ENCODE measurements at places on chromosomes 5 and 9.

GRCh38 chr9:81052846-81053245 is 636.5 kb downstream of the TLE1 start:
- DNase-seq: peak; percentile 4

DNA sequence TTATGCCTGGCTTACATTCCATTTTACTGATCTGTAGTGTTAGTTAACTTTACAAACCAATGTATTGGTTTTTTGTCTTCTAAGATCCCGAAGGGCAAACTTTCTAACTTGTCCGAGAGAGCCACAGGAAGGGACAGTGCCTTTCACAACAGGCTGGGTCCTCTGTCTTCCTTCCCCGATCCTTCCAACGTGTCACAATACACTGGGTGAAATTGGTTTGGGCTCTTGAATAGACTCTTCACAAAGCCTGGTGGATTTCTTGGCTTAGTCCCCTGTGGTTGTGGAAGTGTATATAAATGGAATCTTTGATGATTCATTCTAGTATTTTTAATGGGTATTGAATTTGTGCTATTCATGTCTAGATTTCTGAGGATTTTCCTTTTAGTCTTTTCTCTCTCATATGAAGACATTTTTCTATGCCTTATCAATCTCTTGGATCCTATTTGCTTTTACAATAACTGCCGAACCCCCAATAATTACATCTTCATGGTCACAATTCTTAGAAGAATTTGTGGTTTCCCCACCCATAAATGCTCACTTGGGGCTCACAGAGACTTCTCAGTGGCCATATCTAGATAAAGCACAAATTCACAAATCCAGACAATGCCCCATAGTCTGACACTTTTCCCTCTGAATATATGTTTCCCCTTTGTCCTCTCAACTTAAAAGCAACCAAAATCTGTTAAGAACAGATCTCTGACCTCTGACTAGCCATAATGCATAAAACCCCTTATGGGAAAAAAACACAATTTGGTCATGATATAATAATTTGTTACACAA is 107.7 kb downstream of the MTRR start:
- peak; percentile 3 for DNase-seq

- peak; percentile 10 for DNase-seq
These were observed 189.2 kb downstream of the NDUFS4 start for GRCh38 chr5:53749621-53750020.

DNA sequence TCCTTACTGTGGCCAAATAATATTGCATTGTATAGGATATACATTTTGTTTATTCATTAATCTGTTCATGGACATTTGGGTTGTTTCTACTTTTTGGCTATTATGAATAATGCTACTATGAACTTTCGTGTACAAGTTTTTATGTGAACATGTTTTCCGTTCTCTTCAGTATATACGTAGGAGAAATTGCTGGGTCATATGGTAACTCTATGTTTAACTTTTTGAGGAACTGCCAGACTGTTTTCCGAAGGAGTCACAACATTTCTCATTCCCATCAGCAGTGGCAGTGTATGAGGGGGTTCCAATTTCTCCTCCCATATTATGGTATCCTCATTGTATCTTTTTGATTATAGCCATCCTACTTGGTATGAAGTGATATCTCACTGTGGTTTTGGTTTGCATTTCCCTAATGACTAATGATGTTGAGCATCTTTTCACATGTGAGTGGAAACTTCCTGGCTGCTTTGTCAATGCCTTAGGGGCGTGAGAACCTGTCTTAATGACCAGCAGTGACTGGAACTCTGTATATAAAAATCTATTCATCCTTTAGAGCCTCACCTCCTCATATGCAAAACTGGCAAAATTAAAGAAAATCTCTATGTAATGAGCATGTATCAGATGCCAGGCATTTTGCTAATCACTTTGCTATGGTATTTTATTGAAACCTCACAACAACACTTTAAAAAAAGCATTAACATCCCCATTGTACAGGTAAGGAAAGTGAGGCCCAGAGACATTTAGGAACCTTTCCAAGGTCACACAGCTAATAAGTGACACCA is 47.8 kb upstream of the TGFBR1 start:
- DNase-seq: peak; percentile 94

- no peak for DNase-seq
These were observed 38.7 kb upstream of the SYNPO start for GRCh38 chr5:150601491-150602345.

GRCh38 chr9:136014924-136015633 is 53.9 kb upstream of the UBAC1 start:
- no peak for DNase-seq

GRCh38 chr9:99130069-99130468 is 25.2 kb downstream of the TGFBR1 start:
- no peak for DNase-seq

DNA sequence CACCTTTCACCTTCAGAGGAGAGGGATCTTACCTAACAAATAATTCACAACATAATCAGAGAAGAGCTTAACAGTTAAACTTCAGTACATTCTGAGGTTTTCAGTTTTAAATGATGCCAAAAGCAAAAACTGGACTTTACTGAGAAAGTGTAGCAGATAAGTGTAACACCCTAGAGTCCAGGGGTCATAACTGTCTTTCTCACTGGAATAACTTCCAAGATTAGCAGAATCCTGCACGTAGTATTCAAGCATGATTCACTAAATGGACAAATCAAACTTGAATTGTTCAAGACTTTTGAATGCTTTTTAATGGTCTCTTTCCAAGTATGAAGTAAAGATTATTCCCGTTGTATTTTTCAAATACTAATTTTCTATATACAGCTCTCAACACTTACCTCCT is 180.1 kb upstream of the NREP start:
- DNase-seq: peak; percentile 59

- no peak for DNase-seq
These were observed 19.5 kb downstream of the C5orf52 start for GRCh38 chr5:157690690-157691433.

- DNase-seq: no peak
These were observed 1896.9 kb upstream of the CDH6 start for GRCh38 chr5:29296548-29296947.

DNA sequence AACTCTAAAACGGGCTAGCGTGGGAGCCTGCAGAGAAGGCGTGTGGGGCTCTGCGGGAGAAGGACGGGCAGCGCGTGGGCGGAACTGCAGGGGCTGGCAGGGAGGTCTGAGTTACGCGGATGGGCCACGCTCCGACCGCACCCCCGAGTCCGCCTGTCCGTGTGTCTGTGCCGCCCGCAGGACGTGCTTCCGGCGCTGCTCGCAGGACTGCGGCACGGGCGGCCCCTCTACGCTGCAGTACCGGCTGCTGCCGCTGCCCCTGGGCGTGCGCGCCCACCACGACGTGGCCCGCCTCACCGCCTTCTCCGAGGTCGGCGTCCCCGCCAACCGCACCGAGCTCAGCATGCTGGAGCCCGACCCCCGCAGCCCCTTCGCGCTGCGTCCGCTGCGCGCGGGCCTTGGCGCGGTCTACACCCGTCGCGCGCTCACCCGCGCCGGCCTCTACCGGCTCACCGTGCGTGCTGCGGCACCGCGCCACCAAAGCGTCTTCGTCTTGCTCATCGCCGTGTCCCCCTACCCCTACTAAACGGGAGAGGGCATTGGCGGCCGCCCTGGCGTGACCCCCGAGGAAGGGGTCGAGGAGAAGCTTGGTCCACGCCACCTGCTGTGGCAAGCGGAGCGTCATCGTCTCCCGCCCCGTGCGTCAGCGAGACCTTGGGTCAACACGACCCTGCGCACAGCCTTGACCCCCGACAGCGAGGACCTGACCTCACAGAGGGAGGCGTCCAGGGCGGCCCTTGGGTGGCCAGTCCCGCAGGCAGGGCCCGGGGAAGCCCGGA is 11.4 kb upstream of the ASS1 start:
- DNase-seq: peak; percentile 82

DNA sequence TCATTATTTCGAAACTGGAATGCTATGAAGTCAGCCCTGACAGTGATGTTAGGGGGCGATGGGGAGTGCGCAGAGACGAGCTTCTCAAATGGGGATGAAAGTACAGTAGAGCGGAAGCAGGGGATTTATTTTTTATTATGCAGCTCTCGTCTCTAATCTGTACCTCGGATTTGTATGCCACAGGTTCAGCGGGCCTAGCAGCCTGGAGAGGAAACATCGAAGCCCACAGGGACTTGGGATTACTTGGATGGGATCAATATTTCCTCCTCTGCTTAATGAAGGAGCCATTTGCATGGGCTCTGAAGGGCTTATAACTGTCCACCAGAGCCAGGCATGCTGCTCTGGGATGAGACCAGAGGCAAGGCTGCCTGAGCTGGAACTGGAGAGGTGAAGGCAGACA is 133.5 kb upstream of the RAPGEF1 start:
- DNase-seq: no peak

GRCh38 chr5:14175381-14175780 is 32.2 kb downstream of the TRIO start:
- DNase-seq: no peak

GRCh38 chr9:129617167-129617566 is 3.7 kb downstream of the C9orf50 start:
- DNase-seq: peak; percentile 88

DNA sequence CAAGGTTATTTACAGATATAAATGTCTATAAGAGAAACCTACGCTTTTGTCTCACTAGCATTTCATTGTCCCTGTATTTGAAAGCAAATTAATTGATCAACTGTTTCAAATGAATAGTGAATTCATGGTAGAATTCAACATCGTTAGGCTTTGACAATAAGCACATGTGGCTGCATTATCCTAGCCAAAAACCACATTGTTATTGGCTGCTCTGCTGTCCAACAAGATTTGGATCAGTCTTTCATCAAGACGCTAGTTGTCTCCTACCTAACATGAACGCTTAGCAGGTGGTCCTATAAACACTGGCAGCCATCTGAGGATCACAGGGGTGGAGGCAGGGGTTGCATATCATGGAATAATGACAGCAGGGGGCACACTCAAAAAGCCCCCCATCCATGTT is 455.0 kb downstream of the CTNND2 start:
- no peak for DNase-seq

DNA sequence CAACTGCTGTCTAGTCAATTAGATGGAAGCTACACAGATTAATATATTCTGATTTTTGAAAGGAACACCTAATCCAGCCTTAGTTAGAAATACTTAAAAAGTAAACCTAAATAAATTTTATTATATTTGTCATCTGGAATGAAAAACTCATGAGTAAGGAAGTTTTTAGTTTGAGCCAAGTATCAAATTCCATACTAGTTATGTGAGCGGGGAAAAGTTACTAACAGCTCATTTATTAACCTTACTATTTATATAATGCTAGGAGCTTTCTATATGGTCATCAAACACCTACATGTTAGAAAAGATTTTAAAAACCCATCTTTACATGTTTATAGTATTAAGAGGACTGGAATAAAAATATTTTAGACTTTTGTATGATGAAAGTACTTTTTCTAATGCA is 41.6 kb upstream of the POU5F2 start:
- peak; percentile 66 for DNase-seq

- no peak for DNase-seq
These were observed 76.7 kb upstream of the CXCL14 start for GRCh38 chr5:135655468-135655815.

GRCh38 chr9:114612272-114612923 is 1.3 kb downstream of the TMEM268 start:
- no peak for DNase-seq

- DNase-seq: no peak
These were observed 24.2 kb upstream of the CATSPER3 start for GRCh38 chr5:134943547-134943946.

- no peak for DNase-seq
These were observed 147.6 kb downstream of the PLK2 start for GRCh38 chr5:58312299-58312698.

- DNase-seq: no peak
These were observed 612.9 kb downstream of the DNAH5 start for GRCh38 chr5:13331585-13331984.

- peak; percentile 60 for DNase-seq
These were observed 235.9 kb downstream of the FER start for GRCh38 chr5:108983461-108984092.

DNA sequence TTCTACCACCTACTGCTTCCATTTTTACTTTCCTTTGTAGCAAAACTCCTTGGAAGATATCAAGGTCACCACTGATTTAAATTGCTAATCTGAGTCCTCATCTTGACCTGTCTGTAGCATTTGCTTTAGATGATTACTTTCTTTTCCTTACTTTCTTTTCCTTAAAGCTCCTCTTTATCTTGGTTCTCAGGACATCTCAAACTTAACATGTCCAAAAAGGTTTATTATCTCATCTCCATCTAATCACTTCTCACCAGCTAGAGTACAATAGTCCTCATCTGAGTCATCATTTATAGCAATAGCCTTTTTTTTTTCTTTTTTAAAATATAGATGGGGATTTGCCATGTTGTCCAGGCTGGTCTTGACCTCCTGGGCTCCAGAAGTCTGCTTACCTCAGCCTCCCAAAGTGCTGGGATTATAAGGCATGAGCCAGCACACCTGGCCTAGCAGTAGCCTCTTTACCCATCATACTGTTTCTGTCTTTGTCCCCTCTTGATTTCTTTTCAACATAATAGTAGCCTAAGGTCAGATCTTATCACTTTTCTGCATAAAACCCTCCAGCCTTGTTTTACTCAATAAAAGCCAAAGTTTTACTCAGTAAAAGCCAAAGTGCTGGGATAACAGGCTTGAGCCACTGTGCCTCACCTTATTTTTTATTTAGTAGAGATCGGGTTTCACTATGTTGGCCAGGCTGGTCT is 32.9 kb upstream of the GPR21 start:
- DNase-seq: peak; percentile 17

- DNase-seq: no peak
These were observed 6.9 kb downstream of the MEGF10 start for GRCh38 chr5:127297348-127298035.

DNA sequence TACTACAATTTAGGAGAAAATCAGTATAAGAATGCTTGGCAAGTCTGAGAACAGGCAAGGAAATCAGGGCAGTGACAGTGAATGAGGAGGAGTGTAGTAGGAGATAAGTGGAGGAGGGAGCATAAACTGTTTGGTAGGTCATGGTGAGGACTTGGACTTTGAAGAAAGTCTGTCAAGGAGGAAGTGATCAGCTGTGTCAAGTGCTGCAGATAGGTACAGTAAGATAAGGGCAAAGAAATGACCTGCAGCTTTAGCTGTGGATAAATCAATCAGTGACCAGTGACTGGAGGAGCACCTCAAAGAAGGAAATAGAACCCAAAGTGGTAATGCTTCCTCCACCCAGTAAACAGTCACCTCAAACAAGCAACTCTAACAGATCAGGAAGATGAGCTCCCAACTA is 106.3 kb downstream of the RAPGEF6 start:
- DNase-seq: no peak

DNA sequence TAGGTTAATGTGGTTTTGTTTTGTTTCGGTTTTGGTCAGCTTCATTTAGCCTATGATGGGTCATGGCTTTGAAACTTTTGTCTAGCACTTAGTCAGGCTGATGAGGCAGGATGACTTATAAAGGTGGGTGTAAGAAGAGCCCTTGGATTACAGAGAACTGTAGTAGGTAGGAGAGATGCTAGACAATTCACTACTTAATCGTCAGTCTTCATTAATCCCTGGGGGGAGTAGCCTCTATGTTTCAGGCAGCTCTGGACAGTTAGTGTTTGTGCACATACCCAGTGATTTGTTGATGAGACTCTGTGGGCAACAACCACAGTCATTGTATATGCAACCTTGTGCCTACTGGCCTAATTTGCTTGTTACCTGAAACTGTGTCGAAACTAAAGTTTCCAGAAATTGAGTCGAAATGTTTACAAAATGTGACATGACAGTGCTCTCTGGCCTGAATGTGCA is 113.3 kb downstream of the MTREX start:
- DNase-seq: peak; percentile 87

Data from GM23248 (cell line).